ENCODE measurements at places on chromosomes 12 and 14.

- peak; percentile 51 for DNase-seq
Measured at GRCh38 chr14:55446127-55446736, 5.8 kb upstream of the TBPL2 start.

DNA sequence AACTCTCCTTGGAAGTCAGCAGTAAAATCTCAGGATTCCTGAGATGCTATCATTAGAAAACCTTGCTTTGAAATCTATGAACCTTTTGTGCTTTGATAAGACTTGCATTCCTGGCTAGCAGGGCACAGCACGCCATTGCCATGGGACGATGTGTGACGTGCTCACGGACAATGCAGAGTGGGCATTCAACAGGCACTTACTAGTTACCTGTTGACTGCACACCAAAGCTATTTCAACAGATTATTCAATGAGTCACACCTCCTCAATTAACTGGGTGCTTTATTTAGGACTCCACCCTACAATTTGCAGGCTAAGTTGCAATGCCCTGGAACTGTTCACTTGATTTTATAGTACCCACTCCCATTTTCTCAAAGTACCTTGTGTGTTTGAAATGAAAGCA, 11.3 kb downstream of the NOS1 start:
- DNase-seq = no peak

GRCh38 chr14:73503648-73504047, 12.9 kb downstream of the RIOX1 start:
- no peak for DNase-seq

GRCh38 chr12:110253176-110253575, 27.9 kb upstream of the ATP2A2 start:
- no peak for DNase-seq

GRCh38 chr12:93829016-93829415, 151.8 kb downstream of the CRADD start:
- no peak for DNase-seq

DNA sequence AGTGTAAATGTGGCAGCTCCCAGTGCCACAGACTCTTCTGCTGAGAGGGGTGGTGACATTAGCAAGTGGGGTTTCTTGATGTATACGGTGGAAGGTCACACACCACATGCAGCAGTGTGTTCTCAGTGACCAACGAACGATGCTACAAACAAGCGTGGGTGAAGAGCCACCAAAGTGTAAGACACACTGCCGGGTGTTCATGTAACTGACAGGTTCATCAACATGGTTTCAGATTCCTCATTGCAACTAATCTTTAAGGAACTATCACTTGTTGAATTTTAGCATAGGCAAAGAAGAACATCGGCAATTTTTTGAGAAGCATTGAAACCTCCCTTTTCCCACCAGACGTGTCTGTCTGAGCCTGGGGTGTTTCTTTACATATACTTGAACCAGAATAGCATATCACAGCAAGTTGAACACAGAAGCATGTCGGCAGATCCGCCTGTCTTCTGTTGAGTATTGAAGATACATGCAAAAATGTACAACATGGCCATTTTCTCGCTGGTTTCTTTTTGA, 58.8 kb downstream of the PPP2R5C start:
- DNase-seq = no peak

DNA sequence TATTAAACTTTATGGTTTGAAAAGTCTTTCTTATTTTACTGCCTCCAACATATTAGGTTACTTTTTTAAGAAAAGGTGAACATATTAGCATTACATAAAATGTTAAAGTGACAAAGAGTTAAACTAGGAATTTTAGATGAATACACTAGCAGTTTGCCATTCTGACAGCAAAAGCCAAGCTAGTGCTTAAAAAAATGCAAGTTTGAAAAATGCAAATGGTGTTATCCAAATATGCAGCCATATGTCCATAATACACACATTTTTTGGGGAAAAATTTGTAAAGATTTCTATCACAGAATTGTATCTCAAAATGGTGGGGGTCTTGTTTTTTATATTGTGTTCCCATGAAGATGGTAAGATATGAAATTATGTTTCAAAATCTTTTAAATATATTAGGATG, 466.1 kb downstream of the FOXG1 start:
- DNase-seq = no peak

GRCh38 chr14:61925043-61925442, 162.8 kb downstream of the SNAPC1 start:
- DNase-seq = no peak

- DNase-seq = peak; percentile 57
Measured at GRCh38 chr14:54818201-54819133, 84.2 kb downstream of the GCH1 start.

GRCh38 chr14:103190741-103191140, 67.5 kb downstream of the TNFAIP2 start:
- DNase-seq = no peak

- no peak for DNase-seq
Measured at GRCh38 chr12:41224066-41224465, 35.9 kb downstream of the PDZRN4 start.

DNA sequence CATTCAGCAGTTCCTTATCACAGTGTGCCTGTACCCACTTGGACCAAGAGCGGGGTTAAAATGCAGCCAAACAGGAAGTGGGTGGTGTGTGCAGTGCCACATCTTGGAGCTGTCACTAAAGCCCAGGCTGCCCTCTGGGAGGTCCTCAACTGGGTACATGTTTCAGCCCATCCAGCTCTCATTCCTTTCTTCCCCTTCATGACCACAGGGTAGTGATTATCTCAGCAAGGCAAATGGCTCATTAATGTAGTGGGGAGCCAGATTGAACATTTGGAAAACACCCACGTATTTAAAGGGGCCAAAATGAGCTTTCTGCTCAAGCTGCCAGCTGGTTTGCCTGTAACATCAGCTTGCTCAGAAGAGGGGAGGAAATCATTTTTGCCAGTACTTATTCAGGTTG, 210.8 kb upstream of the BTG1 start:
- no peak for DNase-seq

GRCh38 chr14:91258011-91258618, 13.6 kb upstream of the GPR68 start:
- DNase-seq = peak; percentile 85

GRCh38 chr12:83097643-83098342, 411.1 kb downstream of the TMTC2 start:
- DNase-seq = no peak

DNA sequence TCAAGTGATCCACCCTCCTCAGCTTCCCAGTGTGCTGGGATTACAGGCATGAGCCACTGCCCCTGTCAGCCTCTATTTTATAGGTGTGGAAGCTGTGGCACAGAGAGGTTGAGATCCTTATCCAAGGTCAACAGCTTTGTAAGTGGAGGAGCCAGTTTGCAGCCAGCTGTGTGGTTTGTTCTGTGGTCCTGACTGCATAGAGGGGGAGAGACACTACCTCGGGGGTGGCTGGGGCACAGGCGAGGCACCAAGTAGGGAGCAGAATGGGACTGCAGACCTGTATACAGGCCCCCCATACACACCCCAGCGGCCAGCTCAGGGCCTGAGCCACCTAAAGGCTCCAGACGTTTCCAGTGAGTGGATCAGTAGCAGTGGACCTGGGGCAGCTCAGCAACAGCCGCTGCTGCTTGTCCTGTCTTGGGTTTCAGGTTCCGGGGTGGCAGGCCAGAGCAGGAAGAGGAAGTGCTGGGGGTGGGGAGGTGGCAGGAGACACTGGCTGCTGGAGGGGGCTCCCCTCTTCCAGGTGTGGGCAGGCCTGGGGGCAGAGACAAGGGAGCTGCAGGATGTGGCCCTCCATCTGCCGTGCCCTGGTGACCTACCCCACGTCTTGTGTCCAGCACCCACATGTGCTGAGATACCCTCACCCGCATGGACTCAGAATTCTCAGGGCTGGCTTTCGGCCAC, 11.0 kb downstream of the ORAI1 start:
- no peak for DNase-seq

GRCh38 chr12:30928356-30929244, 2.1 kb downstream of the TSPAN11 start:
- no peak for DNase-seq

DNA sequence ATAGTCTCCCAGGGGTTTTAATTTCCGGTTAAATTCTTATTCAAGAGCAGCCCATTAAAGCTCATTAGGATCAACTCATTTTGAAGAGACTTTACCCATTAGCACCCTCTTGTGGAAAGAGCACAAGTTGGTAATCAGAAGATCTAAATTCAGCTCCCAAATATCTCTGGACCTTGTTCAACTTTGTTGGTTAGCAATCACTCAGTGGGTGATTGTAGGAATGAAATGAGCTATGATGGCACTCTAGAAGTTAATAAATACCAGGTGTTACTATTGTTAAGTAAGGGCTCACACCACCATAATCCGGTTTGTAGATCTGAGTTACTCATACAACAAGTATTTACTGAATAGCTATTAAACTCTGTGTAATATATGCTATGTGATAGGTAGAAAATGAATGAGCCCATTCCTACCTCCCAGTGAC, 42.9 kb downstream of the TRIP11 start:
- DNase-seq = peak; percentile 89

- no peak for DNase-seq
Measured at GRCh38 chr12:95674631-95675030, 115.9 kb downstream of the NTN4 start.

DNA sequence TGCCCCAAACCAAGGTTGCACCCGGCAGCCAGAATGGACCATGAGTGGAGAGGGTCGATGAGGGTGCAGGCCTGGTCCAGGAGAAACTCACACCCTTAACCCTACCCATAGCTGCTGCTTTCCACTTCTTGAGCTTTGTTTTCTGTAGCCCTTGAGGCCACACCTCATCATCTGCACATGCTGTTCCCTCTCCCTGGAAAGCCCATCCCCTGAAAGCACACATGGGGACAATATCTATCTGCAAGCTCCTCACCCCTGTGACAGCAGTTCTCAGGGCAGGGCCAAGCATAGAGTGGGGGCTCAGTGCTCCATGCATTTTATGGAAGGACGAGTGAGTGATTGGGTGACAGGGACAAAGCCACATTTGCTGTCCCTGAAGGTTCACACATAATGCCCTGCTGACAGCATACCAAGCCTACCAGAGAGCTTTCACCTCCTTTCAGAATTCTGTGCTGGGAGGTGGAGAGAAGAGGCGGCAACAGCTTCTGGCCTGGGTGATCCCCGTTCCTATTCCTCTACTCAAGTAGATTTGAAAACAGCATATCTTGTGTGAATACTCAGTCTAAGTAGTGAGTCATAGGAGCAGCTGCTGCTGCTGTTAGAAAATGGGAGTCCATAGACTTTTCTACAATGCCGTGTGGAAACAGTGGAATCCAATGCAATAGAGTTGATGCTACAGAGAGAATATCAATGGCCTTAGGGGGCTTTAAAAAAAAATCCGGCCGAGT, 44.6 kb downstream of the SRGAP1 start:
- no peak for DNase-seq

GRCh38 chr12:2387103-2387834, 334.5 kb downstream of the CACNA1C start:
- no peak for DNase-seq

GRCh38 chr12:47267571-47267970, 187.8 kb upstream of the AMIGO2 start:
- DNase-seq = no peak

DNA sequence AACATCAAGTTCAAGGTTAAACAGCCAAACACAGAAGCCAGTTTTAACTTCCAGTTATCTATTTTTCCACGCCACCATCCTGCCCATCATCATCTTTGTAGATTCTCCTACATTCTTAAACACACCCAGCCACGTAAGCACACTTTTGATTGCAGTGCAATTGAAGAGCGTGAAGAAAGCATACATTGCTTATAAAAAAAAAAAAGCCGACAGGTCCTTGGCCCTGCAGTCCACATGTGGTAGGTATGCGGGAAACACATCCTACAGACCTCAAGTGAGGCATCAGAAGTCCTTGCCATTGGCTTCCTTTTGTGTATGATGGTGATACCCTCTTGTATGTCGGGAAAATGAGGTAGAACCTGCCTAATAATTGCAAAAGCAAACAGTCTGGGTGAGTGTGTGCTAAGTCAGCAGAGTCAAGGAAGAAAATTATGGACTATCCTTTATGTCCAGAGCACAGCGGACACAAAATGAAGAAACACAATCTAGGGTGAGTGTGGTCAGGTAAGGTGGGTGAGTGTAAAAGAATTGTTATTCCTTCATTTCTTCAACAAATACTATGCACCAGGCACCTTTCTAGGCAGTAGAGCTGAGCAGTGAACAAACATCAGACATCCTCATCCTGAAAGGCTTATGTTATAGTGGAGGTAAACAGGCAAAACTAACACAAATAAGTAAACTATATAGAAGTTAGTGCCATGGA, 51.5 kb downstream of the EID3 start:
- no peak for DNase-seq

- no peak for DNase-seq
Measured at GRCh38 chr12:90173499-90174197, 465.0 kb upstream of the ATP2B1 start.

- no peak for DNase-seq
Measured at GRCh38 chr12:26292596-26292995, 97.2 kb downstream of the SSPN start.

DNA sequence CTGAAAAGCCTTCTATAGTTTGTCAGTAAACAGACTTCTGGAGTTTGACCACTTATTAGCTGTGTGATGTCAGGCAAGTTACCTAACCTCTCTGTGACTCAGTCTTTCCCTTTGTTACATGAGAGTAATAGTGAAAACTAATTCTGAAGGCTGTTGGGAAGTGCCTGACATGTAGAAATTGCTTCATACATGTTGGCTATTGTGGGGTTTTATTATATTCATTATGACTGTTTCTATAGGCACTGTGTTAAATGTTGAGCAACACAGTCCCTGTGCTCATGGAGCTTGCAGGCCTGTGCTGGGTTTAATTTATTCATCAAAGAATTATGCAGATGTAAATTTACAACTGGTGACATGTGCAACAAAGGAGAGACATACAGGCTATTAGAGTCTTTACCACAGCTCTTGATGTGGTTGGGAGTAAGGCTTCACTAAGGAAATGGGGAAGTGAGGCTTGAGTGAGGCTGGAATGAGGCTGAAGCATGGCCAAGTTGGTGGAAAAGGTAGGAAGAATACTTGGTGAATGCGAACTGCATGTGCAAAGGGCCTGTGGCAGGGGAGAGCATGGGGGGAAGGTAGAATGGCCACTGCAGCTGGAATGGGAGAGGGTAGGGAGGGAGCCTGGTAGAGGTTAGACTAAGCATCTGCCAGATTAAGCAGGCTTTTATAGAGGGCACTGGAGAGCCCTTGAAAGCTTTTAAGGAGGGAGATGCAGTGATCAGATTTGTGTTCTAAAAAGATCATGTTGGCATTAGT, 236.4 kb upstream of the CRY1 start:
- no peak for DNase-seq

GRCh38 chr14:96051642-96052540, 12.7 kb downstream of the C14orf132 start:
- no peak for DNase-seq

- no peak for DNase-seq
Measured at GRCh38 chr14:99143793-99144192, 128.2 kb downstream of the BCL11B start.

- DNase-seq = no peak
Measured at GRCh38 chr12:105018776-105019175, 32.7 kb downstream of the NOPCHAP1 start.

GRCh38 chr14:33754261-33754660, 196.6 kb downstream of the EGLN3 start:
- DNase-seq = no peak

- DNase-seq = no peak
Measured at GRCh38 chr12:131988054-131988796, 38.5 kb downstream of the EP400 start.

- peak; percentile 32 for DNase-seq
Measured at GRCh38 chr12:857611-858010, 91.9 kb downstream of the RAD52 start.
